ENCODE measurements at places on chromosomes 16 and 17. TPM values are rescaled to one million over a fixed set of nuclear protein-coding genes. Genes with fewer than 3 reads are reported as not detected.
A peak's percentile ranks its signal among the peaks of the same experiment; 100 is the strongest.

The RHBDF1 gene
- total RNA-seq = 34.6 TPM

The ZG16B gene
- total RNA-seq = not detected

- H3K4me1 ChIP-seq = peaks cover 8% of the 10 kb centered on the region
- peak overlapping the region; percentile 69 for H3K4me3 ChIP-seq
- no peaks in the 10 kb centered on the region for H3K27me3 ChIP-seq
- no peaks in the 10 kb centered on the region for H3K36me3 ChIP-seq
- peak; percentile 57 for DNase-seq
Measured at GRCh38 chr17:16492613-16493530, 879 bp upstream of the LRRC75A start.

DNA sequence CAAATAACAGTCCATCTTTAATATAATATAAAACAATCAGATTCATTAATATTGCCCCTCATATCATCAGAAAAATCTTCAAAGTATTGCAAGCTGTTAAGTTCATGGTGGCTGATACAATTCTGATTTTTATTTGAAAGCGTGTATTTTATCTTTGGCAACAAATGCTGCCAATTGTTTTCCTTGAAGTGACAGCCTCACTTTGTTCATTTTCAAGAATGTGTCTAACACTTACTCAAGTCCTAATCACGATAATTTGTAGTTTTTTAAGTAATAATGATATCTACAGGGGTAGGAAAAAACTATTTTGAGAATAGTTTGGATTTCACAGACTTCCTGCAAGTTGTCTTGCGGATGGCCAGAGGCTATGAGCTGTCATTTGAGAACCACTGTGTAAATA, 75.8 kb downstream of the HS3ST3B1 start:
- no peaks in the 10 kb centered on the region for H3K27me3 ChIP-seq
- H3K27ac ChIP-seq = no peak overlapping the region
- DNase-seq = no peak
- H3K4me1 ChIP-seq = no peaks in the 10 kb centered on the region
- H3K4me3 ChIP-seq = no peak overlapping the region
- no peaks in the 10 kb centered on the region for H3K36me3 ChIP-seq

GRCh38 chr17:42784409-42784808, 4.0 kb downstream of the WNK4 start:
- peaks cover 3% of the 10 kb centered on the region for H3K36me3 ChIP-seq
- peak; percentile 33 for DNase-seq
- no peaks in the 10 kb centered on the region for H3K4me1 ChIP-seq
- no peak overlapping the region for H3K27ac ChIP-seq
- H3K27me3 ChIP-seq = peaks cover 10% of the 10 kb centered on the region

DNA sequence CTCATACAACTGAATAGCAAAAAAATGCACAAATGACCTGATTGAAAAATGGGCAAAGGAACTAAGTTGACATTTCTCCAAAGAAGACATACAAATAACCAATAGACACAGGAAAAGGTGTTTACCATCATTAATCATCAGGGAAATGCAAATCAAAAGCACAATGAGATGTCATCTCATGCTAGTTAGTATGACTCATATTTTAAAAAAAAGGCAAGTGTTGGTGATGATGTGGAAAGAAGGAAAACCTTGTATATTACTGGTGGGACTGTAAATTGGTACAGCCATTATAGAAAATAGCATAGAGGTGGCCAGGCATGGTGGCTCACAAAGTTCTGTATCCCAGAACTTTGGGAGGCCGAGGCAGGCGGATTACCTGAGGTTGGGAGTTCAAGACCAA, 232.5 kb upstream of the ZFHX3 start:
- H3K36me3 ChIP-seq = no peaks in the 10 kb centered on the region
- no peak for DNase-seq
- H3K27me3 ChIP-seq = no peaks in the 10 kb centered on the region
- H3K4me3 ChIP-seq = no peak overlapping the region

DNA sequence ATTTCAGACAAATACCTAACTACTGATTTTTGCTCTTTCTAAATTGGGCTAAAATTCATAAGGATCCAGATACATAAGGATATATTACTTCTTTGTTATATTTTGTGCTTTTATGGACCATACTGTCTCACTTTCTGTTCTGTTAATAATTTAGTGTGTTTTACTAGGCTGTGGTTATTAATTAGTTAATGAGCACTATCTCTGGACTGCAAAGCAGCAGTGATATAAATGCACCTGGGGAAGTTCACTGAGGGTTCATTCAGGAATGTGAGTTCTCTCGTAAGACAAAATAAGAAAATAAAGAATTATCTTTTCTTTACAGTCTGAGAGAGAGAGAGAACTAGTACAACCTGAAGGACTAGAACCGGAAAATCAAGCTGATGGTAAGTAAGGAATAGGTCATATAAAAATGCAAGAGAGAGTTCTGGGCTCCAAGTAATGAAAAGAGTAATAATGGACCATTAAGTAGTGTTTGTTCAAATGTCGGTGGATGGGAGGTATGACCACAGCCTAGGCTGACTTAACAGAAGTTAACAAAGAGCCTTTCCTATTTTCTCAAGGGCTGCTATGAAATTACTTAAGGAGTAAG, 55.6 kb downstream of the IKZF3 start:
- H3K4me1 ChIP-seq = peaks cover 4% of the 10 kb centered on the region
- no peak overlapping the region for H3K27ac ChIP-seq
- H3K27me3 ChIP-seq = no peaks in the 10 kb centered on the region
